ENCODE measurements at places on chromosomes 16 and 17.

DNA sequence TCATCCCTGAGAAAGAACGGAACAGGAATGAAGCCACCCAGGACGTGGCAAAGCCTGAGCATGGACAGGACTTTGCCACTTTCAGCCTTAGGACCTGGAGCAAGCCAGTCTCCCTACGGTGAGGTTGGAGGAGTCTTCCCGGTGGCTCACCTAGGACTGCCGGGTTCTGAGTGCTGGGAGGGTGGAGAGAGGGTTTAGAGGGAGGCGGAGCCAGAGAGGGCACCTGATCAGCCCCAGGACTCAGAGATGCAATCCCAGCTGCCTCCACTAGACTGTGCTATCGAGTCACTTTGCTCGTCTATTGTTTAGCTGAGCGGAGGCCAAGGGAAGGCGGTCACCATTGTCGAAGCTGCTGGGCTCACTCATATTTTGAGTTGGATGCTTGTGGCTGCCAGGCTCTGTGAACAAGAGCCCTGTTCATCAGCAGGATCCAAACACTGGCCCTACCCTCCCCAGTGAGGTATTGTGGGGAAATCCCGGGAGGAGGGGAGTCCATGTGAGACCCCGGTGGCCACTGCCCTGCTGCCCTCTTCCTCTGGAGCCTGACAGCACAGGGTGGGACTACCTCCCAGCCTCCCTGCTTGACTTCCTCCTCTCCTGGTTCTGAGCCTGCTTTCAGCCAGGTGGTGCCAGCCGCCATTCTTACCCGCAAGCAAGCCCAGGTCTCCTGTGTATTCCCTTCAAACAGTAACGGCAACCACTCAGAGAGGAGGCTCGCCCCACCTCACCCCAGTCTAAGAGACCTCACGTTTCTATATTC, 7.0 kb downstream of the KRT14 start:
- peak; percentile 69 for DNase-seq

DNA sequence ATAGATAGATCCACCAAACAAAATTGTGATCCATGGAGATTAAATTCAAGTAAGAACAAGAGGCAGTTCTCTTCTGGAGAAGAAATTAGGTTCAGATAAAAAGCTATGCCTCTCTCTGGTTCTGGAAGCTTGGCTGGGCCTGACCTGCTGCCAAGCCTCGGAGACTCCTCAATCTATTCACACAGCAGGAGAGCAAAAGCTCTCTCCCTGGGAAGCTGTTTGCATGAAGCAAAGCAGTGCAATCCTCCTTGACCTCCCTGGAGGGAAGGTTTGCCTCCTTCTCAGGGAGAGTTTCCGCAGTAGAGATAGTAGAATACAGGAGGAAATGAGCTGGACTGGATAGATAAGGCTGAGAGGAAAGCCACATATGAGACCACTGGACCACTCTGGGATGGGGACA, 78.1 kb upstream of the GNAO1 start:
- DNase-seq = no peak

DNA sequence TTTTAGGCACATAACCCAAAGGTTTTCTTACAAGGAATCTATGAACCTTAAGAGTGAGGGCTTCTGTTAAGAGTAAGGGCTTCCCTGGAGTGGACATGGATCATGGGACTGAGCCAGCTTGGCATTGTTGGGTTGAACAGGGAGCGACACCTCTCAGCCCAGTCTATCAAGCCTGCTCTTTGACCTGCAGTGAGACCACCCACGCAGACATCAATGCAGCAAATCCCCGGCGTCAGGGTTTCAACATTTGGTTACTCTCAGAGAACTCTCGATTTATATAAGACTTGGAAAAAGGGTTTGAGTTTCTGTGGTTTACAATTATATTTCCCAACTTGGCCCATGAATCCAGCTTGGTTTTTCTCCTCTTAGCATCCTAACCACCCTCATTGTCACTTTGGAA, 299.9 kb downstream of the WWOX start:
- no peak for DNase-seq

GRCh38 chr16:77637940-77638339, 84.4 kb upstream of the NUDT7 start:
- DNase-seq = no peak

DNA sequence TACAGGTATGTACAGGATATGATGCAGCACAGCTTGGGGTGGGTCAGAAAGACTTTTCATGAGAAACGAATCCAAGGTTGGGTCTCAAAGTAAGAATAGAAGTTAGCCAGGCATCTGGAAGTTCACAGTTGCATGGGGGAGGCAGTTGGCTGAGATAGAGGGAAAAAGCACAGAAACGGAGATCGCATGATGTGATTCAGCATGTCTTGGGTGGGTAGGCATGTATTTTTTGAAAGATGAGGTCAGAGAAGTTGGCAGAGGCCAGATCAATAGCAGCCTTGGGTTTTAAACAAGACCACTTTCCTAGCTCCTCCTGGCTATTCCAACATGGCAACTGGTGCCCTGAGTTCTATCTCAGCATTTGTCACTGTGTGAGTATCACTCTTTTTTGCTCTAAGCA, 67.2 kb downstream of the PCTP start:
- no peak for DNase-seq

DNA sequence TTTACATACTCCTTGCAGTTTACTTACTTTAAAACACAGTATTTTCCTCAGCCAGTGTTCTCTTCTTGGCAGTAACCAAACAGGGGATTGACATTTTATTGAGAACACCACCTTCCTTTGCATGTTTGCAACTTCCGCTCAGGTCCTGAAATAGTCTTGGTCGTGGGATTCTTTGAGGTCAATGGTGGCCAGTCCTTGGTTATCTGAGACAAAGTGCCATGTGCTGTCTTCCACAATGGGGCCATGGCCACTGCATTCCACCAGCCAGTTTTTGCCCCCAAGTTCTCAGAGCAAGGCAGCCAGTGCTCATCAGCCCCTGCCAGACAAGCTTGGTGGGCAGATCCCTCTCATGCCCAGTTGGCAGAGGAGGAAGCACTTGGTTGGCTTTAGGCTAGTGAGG, 22.9 kb downstream of the CMTM4 start:
- no peak for DNase-seq

DNA sequence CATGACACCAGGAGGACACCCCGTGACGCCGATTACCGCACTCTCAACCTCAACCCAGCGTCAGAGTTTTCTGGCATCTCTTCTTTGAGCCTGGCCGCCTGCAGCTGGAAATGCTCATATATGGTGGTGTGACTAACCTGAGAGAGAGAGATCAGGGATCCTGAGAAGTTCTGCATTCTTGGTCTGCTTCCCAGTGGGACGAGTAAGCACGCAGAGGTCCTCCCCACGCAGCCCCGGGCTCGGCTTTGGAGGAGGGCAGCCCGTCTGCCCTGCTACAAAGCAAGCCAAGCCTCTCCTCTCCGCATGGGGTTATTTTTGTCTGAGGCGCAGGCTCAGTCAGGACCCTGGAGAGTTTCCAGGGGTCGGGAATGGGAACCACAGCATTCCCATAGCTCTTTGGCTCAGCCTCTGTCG, 16.5 kb downstream of the CRISPLD2 start:
- no peak for DNase-seq

DNA sequence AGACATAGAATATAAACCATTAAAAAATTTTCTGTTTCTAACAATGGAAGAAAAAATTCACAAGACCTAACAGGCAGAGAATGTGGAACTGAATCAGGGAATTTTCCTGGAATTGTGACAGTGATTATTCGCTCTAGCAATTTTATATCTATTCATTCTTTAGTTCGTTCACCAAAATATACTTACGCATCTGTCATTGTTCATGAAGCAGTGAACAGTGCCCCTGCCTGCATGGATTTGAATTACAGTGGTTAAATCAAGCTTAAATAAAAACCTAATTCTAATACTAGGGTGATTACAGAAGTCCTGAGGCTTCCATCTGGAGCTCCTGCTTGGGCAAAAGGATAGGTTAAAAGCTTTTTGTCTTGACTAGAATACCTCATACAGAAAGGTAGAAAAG, 48.6 kb downstream of the ABCA8 start:
- DNase-seq = no peak

GRCh38 chr16:4233431-4233830, 8.4 kb downstream of the SRL start:
- no peak for DNase-seq

DNA sequence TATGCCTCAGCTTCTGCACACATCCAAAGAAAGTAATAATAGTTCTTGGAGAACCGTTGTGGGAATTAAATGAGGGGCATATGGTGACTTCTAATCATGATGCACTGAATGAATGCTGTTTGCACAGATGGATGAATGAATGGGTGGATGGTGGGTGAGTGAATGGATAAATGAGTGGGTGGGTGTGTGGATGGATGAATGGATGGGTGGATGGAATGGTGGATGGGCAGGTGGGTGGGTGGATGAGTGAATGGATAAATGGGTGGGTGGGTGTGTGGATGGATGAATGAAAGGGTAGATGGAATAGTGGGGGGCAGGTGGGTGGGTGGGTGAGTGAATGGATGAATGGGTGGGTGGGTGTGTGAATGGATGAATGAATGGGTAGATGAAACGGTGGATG, 44.9 kb upstream of the FOXF1 start:
- no peak for DNase-seq

- no peak for DNase-seq
These were observed 5.9 kb downstream of the PAM16 start for GRCh38 chr16:4344983-4345835.

GRCh38 chr16:17773698-17774101, 302.9 kb upstream of the XYLT1 start:
- no peak for DNase-seq

DNA sequence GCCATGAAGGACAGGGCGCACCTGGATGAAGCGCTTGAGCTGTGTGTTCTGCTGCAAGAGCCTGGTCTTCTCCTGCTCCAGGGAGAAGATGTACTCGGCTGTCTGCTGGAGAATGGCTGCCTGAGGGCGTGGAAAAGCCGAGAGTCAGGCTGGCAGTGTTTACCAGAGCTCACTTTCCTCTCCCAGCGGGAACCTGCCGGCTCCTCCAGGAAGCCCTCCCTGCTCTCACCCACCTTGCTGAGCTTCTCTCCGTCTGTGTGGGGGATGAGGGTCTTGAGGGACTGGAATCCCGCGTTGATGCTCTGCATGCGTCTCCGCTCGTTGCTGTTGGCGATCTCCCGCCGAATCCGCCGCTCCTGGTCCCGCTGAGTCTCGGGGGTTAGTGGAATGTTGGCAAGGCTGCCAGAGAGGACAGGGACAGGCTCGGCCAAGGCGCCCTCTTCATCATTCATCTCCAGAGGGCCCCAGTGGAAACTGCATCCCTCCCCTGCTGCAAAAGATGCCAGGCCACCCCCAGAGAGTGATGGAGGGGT, 10.5 kb downstream of the TFAP4 start:
- no peak for DNase-seq
